ENCODE measurements at places on chromosomes 3 and 15. TPM values are rescaled to one million over a fixed set of nuclear protein-coding genes. Genes with fewer than 3 reads are reported as not detected.

Gene PLA2G4F
- 0.60 TPM for total RNA-seq

Gene MUC20
- 5.0 TPM for total RNA-seq

Gene LEKR1
- 4.1 TPM for total RNA-seq

Gene TRIM42
- total RNA-seq = not detected

Gene STRA6
- 17.9 TPM for total RNA-seq

Gene CP
- total RNA-seq = 1.0 TPM

Gene ALS2CL
- 3.7 TPM for total RNA-seq

- DNase-seq = no peak
- H3K4me3 ChIP-seq = no peak overlapping the region
Measured at GRCh38 chr3:115727135-115727534, 103.8 kb downstream of the GAP43 start.

GRCh38 chr3:147615035-147615434 lies 205.9 kb downstream of the ZIC1 start:
- no peak overlapping the region for H3K4me3 ChIP-seq
- no peak overlapping the region for H3K27ac ChIP-seq
- no peaks in the 10 kb centered on the region for H3K4me1 ChIP-seq
- H3K27me3 ChIP-seq = peaks cover 2% of the 10 kb centered on the region

DNA sequence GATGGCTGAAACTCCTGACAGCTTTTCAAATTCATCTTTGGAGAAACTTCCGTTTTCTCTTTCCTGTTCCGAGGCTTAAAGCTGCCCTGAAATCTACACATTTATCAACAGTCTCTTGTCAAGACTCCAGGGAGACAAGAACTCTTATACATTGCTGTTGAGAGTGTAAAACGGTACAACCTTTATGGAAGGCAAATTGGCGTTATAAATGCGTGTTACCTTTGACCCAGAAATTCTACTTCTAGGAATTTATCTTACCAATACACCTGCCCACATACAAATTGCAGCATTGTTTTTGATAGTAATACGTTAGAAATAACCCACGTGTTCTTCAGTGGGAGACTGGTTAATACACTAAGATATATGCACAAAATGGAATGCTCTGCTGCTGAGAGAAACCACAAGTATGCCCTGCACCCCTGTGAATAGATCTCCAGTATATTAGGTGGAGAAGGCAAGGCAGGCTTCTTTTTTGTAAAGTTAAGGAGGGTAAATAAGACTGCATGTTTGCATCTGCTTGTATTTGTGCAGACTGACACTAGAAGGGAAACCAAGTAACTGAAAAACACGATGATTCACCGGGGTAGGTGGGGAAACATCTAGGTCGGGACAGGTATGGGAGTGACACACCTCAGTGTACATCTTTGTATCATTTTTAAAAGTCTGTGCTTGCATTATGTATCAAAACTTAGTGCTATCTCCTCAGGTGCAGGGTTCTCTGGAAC lies 97.5 kb downstream of the IGF1R start:
- DNase-seq = no peak
- peaks cover 49% of the 10 kb centered on the region for H3K4me1 ChIP-seq
- H3K27ac ChIP-seq = no peak overlapping the region
- H3K4me3 ChIP-seq = no peak overlapping the region
- H3K27me3 ChIP-seq = no peaks in the 10 kb centered on the region

- H3K4me1 ChIP-seq = no peaks in the 10 kb centered on the region
- no peak overlapping the region for H3K27ac ChIP-seq
- no peak overlapping the region for H3K4me3 ChIP-seq
- H3K27me3 ChIP-seq = no peaks in the 10 kb centered on the region
- H3K36me3 ChIP-seq = peaks cover 33% of the 10 kb centered on the region
- no peak for DNase-seq
Measured at GRCh38 chr3:15023719-15024118, 41.4 kb downstream of the MRPS25 start.

- no peak overlapping the region for H3K4me3 ChIP-seq
- peaks cover 3% of the 10 kb centered on the region for H3K27me3 ChIP-seq
- H3K4me1 ChIP-seq = peaks cover 3% of the 10 kb centered on the region
- DNase-seq = no peak
Measured at GRCh38 chr15:101133181-101133460, 118.7 kb downstream of the CHSY1 start.

DNA sequence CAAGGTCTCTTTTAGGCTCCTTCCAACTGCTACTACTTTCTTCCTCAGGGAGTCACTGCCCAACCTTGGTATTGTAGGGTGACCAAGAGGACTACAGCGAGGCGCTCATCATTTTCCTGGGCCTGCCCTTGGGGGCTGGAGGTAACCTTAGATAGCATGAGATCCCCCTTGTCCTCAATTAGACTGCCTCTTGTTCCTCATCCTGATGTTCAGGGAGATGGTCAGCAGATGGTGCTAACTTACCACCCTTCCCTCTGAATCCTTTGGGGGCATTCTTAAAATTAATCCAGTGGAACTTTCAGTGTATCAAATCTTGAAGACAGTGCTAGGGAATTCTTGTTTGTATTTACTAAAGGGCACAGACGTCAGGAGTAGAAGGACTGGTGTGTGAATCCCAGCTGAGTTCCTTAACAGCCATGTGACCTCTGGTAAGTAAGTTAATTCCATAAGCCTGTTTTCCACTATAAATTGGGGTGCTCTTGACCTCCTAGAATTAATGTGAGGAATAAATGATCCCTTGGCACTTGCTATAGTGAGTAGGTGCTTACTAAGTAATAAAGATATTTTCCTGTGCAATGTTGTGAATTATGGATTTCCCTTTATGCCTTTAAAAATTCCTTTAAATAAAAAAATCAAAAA lies 4.1 kb upstream of the CLPX start:
- DNase-seq = no peak
- H3K36me3 ChIP-seq = no peaks in the 10 kb centered on the region
- H3K27ac ChIP-seq = no peak overlapping the region
- peaks cover 9% of the 10 kb centered on the region for H3K4me1 ChIP-seq

DNA sequence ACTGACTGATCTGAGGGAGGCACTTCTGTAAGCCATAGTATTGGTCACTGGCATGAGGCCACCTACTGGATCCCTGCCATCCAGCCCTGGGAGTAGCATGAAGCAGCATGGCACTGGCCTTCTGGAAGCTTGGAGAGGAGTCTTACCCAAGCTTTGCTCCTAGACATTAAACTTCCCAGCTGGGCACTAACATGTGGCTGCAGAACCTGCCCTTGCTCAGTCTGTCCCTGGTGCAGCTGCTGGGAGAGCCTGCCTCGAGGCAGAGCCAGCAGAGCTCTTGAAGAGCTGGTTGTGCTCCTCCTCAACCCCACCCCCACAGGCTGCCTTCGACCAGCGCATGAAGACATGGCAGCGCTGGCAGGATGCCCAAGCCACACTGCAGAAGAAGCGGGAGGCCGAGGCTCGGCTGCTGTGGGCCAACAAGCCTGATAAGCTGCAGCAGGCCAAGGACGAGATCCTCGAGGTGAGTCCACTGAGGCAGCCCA lies 17.1 kb upstream of the SNX22 start:
- H3K4me3 ChIP-seq = no peak overlapping the region
- peaks cover 22% of the 10 kb centered on the region for H3K36me3 ChIP-seq

DNA sequence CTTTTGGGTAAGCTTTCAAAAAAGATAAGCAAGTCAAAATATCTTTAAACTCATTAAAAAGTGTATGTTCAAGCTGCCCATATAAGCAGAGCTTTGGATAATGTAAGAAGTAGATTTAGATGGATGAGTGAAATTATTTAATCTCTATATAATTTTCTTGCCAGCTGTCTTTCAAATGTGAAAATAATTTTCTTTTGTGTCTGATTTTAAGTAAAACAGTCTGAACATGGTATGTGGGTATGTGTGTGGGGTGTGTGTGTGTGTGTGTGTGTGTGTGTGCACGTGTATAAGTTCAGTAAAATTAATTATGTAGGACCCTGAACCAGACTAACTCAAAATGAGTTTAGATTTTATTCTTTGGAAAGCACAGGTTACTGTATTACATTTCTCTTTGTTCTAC lies 155.2 kb upstream of the CGNL1 start:
- peak overlapping the region; percentile 53 for H3K27ac ChIP-seq
- H3K27me3 ChIP-seq = no peaks in the 10 kb centered on the region
- peaks cover 31% of the 10 kb centered on the region for H3K4me1 ChIP-seq

DNA sequence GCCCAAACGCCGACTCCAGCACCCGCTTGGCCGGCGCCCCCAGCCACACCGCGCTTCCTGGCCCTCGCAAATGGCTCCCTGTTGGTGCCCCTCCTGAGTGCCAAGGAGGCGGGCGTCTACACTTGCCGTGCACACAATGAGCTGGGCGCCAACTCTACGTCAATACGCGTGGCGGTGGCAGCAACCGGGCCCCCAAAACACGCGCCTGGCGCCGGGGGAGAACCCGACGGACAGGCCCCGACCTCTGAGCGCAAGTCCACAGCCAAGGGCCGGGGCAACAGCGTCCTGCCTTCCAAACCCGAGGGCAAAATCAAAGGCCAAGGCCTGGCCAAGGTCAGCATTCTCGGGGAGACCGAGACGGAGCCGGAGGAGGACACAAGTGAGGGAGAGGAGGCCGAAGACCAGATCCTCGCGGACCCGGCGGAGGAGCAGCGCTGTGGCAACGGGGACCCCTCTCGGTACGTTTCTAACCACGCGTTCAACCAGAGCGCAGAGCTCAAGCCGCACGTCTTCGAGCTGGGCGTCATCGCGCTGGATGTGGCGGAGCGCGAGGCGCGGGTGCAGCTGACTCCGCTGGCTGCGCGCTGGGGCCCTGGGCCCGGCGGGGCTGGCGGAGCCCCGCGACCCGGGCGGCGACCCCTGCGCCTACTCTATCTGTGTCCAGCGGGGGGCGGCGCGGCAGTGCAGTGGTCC lies 3.5 kb downstream of the ISLR2 start:
- H3K36me3 ChIP-seq = no peaks in the 10 kb centered on the region
- H3K4me3 ChIP-seq = no peak overlapping the region
- no peak overlapping the region for H3K27ac ChIP-seq
- no peak for DNase-seq
- H3K27me3 ChIP-seq = peaks cover 91% of the 10 kb centered on the region

DNA sequence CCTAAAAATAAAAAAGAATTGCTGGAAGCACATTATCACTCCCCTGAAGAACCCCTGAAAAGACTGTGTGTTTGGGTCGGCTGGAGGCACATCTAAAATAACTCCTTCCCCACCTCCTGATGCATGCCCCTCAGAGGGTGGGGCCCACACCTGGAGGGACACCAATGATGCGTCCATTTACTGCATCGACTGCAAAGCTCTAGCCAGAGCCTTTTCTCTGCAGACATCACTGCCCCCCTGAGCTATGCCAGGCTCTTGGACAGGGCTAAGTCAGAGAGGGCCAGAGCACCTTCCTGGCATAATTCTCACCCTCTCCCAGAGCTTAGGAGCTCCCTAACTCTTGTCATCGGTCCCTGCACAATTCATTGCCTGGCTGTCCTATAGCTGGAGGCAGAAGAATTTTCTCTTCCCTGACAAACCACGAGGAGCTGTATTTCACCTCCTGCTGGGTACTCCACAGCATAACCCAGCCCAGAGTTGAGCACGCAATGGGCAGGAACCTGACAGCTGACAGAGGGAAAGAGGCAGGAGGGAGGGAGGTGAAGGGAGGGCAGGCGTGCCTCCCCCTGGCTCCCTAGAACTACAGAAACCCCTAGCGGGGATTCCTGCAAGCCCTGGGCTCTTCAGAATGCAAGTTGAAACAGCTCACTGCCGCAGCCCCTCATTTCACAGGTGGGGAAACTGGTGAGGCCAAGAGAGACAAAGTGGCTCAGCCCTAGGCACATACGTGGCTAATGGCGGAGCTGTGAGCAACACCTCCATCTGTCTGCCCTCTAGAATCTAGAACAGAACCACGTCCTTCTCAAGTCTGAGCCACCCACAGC lies 46.6 kb downstream of the XXYLT1 start:
- H3K27me3 ChIP-seq = no peaks in the 10 kb centered on the region
- no peak overlapping the region for H3K27ac ChIP-seq
- H3K36me3 ChIP-seq = peaks cover 6% of the 10 kb centered on the region

DNA sequence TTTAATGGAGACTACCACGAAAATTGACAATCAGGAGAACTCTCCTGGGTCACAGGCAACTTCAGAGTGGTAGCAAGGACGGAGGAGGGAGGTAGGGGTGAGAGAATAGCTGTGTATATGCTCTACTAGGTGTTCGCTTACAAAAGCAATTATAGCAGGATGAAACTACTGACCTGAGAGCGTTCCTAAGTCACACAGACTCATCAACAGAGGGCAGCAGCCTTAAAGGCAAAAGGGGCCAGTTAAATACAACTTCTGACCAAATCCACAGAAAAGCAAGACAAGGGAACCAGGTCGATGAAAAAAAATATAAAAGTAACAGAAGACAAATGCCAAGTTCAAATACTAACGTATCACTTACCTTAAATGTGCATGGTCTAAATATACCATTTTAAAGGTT lies 894.6 kb downstream of the PLOD2 start:
- no peaks in the 10 kb centered on the region for H3K36me3 ChIP-seq
- H3K4me3 ChIP-seq = no peak overlapping the region
- no peak overlapping the region for H3K27ac ChIP-seq
- DNase-seq = no peak
- H3K4me1 ChIP-seq = no peaks in the 10 kb centered on the region

GRCh38 chr15:40421246-40422157 lies 15.9 kb downstream of the IVD start:
- no peaks in the 10 kb centered on the region for H3K4me1 ChIP-seq
- peak; percentile 67 for DNase-seq
- peaks cover 15% of the 10 kb centered on the region for H3K27me3 ChIP-seq
- H3K27ac ChIP-seq = no peak overlapping the region
- H3K4me3 ChIP-seq = no peak overlapping the region
- no peaks in the 10 kb centered on the region for H3K36me3 ChIP-seq

GRCh38 chr15:77599899-77600298 lies 32.8 kb downstream of the LINGO1 start:
- DNase-seq = no peak
- H3K4me3 ChIP-seq = no peak overlapping the region
- H3K27ac ChIP-seq = peak overlapping the region; percentile 16
- H3K4me1 ChIP-seq = peaks cover 11% of the 10 kb centered on the region
- H3K27me3 ChIP-seq = peaks cover 5% of the 10 kb centered on the region

DNA sequence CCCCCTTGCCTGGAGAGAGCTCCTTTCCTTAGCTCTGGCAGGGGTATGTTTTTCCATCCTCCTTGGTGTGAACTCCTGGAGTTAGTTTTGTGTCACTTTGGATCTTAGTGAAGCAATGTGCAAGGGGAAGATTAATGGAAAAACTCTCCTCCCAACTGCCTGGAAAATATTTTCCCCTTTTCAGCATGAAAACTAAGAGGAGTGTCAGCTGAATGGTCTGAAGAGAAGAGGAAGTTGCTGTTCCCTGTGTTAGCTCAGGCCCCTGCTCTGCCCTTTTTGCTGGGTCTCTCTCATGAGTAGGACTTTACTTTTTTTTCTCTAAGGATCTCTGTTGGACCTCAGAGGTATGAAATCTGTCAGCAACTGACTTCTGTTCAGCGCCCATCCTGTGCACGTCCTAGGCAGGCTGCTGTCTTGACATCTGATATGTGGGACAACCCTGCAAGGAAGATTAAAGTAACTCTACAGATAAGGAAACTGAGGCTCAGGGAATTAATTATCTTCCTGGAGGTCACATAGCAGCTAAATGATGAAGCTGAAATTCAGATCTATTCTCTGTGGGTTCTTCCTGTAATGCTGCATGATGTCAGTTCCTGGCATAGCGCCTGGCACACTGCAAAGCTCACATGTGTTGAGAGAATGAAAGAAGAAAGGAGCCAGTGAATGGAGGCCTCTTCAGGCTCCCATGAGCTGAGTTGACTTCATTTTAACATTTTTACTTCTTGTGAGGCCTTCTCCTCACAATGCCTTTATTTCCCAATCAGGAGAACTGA lies 109.7 kb upstream of the GALNT15 start:
- H3K27ac ChIP-seq = no peak overlapping the region
- DNase-seq = no peak
- peaks cover 4% of the 10 kb centered on the region for H3K27me3 ChIP-seq

Measured in progenitor cell of endocrine pancreas (in vitro differentiated cells).